ENCODE measurements at places on chromosomes 2 and 18.

- no peak for DNase-seq
Observed at GRCh38 chr2:102678442-102678841, 59.1 kb downstream of the SLC9A2 start.

- no peak for DNase-seq
Observed at GRCh38 chr18:78771496-78772359, 207.9 kb upstream of the SALL3 start.

DNA sequence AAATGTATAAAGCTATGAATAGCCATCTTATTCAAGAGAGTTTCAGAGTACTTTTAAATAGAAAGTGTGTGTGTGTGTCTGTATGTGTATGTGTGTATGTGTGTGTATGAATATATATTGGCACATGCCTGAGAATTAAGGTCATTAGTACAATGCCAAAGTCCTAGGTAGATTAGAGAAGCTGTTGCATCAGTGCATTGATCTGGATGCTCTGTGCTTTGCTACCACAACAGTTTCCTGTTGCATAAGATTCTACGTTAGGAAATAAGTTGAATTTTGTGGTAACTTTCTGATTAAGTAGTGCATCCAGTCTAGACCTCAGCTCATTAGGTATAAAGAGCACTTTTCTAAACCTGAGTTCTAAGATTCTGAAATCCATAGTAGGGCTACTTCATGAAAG lies 1102.8 kb upstream of the KLHL29 start:
- no peak for DNase-seq

GRCh38 chr2:142286618-142287017 lies 155.8 kb upstream of the LRP1B start:
- DNase-seq: no peak

DNA sequence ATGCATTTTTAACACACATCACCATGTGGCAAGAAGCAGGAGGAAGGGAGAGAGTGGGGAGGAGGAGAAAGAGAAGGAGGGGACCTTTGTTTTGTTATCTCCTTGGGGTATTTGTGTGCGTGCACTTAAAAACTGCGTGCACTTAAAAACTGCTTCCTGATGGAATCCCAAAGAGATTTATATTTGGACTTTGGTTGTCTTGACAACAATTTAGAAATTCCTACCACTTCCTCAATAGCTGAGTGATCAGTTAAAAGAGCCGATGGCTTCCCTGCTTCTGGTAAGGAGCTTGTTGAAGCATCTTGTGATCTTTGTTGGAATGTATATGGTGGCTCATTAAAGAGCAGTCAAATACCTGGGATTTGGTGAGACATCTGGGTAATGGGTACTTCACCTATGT lies 4.5 kb downstream of the RAB31 start:
- no peak for DNase-seq

GRCh38 chr2:54559593-54560145 lies 103.5 kb downstream of the SPTBN1 start:
- no peak for DNase-seq

DNA sequence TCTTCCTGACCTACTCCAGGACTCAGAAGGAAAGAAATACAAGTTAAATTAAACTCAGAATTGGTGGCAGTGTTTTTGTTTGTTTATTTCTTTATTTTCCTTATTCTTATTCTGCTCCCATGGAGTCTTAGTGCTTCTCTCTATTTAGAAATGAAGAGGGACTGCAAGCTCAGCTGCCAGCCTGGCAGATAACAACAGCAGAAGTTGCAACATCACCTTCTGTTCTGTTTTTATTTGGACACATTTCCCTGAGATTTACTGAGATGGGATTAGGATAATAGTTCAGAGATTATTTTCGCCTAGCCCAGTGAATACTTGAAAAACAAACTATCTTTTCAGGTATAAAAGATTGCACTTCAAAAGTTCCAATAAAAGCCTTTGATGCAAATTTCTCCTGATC lies 70.4 kb upstream of the DTNA start:
- DNase-seq: no peak

GRCh38 chr2:30612371-30612770 lies 165.3 kb downstream of the LCLAT1 start:
- no peak for DNase-seq

- no peak for DNase-seq
Observed at GRCh38 chr2:230934231-230935129, 9.4 kb upstream of the GPR55 start.

DNA sequence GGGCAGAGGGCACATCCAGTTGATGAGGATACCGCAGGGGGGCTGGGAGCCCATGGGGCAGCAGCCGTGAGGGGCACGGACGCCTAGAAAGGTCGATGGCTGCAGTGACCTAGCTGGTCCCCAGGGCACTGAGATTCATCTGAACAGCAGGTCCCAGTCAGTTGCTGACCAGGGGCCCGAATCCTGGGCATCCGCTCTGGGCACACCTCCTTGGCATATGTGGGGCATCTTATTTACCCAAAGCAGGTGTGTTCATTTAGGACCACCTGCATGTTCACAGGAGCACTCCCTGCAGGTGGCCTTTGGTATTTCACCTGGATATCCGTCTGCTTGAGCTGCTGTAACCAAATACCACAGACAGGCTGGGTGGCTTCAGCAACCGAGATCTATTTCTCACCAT lies 72.0 kb upstream of the ODC1 start:
- no peak for DNase-seq

DNA sequence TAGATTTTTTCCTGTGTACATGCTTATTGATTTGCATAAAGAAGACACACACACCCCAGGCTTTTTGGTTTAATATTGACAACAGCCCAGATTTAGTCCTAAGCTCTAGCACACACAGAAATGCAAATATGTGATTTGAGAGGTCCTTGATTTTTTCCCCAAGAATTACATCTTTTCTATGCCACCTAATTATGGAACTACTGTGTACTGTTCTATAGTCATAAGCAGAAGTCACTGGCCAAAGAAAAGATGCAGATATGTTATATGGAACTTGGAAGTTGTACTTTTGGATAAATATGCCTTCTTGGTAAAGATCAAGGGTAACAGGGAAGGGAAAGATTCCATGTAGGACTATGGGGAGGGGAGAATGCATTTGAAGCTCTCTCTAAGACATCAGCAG lies 105.6 kb downstream of the SETBP1 start:
- no peak for DNase-seq

DNA sequence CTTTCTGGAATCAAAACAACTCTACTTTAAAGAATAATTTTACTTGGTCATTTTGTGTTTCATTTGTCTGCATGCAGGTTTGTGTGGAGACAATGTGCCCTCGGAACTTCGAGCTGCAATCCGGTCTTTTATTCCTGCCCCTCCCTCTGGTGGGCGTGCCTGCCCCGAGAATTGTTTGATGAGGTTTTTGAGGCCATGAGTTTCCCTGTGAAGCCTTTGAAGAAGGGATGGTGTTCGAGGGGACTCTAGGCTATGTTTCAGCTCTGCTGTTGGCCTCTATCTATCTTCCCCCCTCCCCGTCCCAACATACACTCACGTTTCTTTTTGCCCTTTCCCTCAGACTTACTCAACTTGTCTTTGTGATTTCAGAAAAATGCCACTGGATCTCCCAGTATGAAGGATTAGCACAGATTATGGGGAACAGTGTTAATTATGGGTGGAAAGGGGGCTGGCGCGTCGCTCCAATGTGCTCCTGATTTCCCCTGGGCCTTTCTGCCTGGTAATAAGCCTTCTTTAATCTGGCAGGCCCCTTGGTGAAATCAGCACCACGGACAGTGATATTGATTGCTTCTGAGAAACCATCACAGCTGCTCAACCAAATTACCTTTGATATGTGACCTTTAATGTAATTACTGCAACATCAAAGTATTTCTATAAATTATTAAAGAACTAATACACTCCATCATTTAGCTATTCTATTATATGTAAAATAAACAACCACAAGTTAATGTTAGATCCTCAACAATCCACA lies 82.2 kb downstream of the CELF4 start:
- DNase-seq: no peak

GRCh38 chr2:11326677-11327211 lies 17.7 kb downstream of the ROCK2 start:
- DNase-seq: no peak

DNA sequence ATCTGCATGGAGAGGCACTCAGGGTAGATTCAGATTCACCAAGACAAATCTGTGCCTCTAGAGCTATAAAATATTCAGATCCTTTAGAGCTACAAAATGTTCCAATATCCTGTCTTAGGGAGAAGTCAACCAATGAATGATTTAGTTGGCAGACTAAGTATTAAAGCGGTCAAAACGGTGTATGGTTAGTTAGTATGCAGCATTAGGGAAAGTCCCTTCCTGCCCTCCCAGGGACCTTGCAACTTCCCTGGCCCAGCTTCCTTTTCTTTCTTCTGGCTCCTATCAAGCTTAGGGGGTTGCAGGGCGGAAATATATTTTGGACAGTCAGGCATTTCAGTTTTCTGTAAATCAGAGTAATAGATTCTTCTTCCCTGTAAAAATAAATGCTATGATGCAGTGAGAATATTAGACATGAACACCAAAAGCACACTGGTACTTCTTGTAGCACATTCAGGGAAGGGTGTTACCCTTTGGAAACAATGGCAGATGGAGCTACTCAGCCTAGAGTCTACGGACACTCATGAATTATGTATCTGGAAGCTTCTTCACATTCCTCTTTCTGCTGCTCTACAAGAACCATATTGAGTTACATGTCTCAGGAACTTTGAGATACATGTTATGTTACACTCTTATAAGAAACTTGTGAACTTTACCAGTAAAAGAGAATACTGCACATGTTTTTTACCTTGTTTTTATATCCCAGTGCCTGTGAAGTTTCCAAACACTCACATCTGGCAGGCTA lies 45.7 kb downstream of the CCDC93 start:
- no peak for DNase-seq

DNA sequence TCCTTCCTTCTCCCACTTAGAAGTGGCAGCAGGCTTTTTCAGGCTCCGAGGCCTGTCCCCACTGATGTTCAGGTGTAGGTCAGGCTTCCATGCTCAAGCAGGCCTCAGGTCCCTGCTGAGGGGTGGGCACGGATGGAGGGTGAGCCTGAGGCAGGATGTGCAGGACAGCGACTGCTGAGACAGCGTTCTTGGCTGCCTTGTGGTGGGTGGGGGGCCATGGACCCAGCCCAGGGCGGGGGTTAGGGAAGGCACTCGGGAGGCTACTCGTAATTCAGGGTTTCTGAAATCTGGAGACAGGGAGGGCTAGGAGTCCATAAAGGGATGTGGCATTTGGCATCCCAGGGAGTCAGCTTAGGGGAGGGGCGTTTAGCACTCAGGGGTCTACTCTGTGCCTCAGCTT lies 30.3 kb downstream of the COLEC11 start:
- no peak for DNase-seq

DNA sequence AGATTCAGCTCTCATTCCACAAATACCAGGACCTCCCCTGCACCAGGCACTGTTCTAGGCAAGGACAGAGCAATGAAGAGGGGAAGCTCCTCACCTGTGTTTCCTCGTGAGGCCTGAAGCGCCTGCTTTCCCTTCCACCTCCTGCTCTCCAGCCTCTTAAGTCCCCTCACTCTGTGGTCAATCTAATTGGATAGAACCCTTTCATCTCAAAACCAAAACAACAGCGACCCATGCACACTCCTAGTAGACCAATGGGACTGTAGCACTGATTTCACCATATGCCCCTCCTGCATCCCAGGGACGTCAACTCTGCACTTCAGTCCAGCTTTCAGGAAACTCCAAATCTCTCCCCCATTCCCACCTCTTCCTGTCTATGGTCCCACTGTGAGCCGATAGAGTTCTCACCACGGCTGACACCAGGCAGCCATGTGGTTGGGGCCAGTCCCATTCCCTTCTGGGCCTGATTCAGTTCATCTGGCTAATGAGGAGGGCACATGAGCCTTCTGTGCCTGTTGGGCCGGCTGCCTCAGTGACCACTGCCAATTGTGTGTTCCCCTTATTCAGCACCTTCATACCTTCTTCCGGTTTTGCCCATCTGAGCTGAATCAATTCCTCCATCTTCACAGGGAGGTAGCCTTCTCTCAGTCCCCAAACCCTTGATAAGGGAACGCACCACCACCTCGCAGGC lies 33.3 kb upstream of the MAT2A start:
- no peak for DNase-seq

DNA sequence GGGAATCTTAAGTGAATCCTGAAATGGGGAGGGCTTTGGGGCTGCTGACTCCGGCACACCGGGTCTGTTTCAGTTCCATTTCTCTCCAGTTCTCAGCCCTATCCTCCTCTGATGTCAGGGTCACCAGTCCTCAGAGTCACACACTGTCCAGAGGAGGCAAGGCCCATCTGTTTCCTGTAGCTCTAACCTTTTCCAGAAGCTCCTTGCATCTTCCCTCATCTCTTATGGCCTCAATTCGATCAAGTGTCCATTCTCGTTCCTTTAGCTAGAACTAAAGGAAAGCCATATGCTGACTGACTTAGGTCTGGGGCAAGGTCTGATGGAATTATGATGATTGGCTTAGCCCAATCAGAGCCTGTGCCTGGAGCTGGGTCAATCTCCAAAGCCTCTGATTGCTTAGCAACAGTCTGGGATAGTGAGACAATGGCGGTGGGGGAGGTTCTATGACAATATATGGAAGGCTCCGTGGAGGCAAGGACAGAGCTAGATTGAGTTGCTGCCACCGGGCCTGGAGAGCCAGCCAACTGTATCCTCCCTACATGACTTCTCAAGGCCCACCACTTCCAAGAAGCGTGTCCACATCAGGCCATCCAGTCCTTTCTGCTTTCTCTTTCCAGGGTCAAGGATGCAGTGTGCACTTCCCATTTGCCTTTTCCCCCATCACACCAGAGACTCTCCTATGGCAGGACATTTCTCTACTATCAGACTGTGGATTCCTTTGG lies 5.2 kb downstream of the ANKRD53 start:
- no peak for DNase-seq

- DNase-seq: no peak
Observed at GRCh38 chr2:38526195-38526594, 76.5 kb downstream of the HNRNPLL start.

- DNase-seq: no peak
Observed at GRCh38 chr18:35077937-35078336, 36.7 kb downstream of the MAPRE2 start.

DNA sequence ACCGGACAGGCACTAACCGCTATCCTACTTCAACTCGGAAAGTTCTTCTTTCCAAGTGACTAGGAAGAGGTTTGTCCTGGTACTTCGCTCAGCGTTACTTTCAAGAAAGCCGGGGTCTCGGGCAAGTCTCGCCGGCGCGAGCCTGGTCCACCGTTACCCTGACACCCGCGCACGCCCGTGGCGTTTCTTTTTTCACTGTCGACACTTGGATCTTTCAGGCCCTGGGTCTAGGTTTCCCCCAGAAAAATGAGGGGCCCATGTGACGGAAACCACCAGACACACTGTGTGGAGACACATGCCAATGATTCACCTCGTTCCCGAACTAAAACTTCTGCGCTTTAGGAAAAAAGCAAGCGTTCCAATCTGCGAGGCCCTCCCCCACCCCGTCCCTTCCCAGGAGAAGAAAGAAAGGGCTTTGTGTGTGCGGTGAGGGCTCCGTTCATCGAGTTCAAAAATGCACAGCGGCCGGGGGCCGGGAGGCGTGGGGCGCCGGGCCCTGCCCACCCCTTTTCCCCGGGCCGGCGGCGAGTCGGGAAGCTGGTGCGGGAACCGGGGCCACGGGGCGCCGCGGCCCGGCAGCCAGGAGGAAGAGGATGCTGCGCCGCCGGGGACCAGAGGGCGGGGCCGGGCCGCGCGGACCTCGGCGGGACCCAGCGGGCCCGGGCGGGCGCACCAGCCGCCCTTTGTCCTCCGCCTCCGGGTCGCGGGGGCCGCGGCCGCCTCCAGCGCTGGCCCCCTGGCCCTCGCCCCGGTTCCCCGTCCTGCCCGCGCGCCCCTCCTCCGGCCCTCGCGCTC lies 2.6 kb downstream of the ZNF521 start:
- no peak for DNase-seq
